ENCODE measurements at places on chromosomes 16 and 17.

GRCh38 chr16:73427164-73427563, 379.2 kb upstream of the ZFHX3 start:
- DNase-seq: no peak

GRCh38 chr16:84084570-84085270, 32.0 kb downstream of the MBTPS1 start:
- DNase-seq: peak; percentile 44

GRCh38 chr17:7884581-7885366, 3.8 kb upstream of the CHD3 start:
- peak; percentile 26 for DNase-seq

DNA sequence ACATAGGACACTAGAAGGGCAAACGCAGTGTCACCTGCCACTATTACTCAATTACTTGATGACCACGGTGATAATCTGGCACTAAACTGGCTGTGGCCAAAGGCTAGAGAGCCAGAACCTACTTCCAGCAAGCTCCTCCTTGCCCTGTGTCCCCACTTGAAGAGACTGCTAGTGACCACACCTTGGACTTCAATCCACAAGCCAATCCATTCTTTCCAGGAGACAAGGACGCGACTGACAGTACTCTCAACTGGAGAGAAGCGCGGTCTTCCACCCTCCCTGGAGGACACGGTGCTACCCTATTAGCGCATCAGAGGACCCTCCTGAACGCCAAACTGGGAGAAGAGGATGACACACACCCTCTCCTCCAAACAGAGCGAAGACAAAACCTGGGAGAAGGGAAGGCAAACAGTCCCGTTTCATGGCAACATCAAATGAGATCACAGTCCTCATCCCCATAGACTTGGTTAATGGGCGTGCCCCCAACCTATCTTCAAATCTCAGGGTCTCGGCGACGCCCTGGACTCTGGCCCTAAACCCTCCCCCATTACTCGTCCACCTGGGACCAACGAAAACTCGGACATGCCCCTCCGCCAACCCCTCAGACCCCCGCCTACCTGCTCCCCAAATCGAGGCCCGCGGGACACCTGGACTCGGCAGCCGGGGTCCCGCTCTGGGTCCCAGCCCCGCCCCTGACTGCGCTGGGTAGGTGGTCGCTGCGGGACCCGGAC, 508 bp downstream of the FLCN start:
- DNase-seq: no peak

GRCh38 chr16:55830658-55831294, 2.1 kb downstream of the CES1 start:
- DNase-seq: no peak

All from stimulated activated CD8-positive, alpha-beta memory T cell treated with anti-CD3 and anti-CD28 coated beads, Interleukin-4, amount 100 ng/mL, for 24 hours (primary cell).